Muscle of leg (tissue), 16 donors: ENCODE measurements at places on chromosomes 11 and 22. TPM values are rescaled to one million over a fixed set of nuclear protein-coding genes. Genes with fewer than 3 reads are reported as not detected.
A peak's percentile ranks its signal among the peaks of the same experiment; 100 is the strongest.

The CBX7 gene
- total RNA-seq, result 2.7 TPM

The BAIAP2L2 gene
- 0.22 TPM for total RNA-seq

The LBHD1 gene
- total RNA-seq, result 2.8 TPM

The C11orf91 gene
- total RNA-seq, result not detected

DNA sequence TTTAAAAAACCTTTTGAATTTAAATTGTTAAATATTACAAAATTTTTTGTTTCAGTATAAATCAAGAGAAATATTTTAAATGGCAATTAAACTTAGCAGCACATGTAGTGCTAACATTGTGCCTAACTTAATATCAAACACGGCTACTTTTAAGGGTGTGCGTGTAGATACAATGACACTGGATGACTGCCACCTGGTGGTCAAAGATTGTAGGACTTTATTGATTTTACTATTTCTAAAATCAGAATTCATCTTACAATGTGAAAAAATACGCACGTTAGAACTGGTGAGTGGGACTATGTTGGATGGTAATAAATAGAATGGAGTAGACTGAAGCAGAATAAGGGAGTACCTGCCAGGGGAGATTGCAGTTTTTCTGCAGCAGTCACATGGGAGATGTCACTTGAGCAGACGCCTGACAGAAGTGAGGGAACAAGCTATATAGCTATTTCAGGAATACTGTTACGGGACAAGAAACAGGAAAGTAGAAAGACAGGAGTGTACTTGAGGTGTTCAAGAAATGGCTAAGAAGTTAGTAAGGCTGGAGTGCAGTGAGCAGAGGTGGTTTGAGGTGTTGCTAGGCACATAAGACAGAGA lies 52.9 kb downstream of the UVRAG start:
- peak; percentile 62 for DNase-seq

- no peak for DNase-seq
Measured at GRCh38 chr11:96385187-96385586, 4.5 kb downstream of the CCDC82 start.

GRCh38 chr11:124799348-124800225 lies 619 bp downstream of the MSANTD2 start:
- DNase-seq, result peak; percentile 37

The CCDC89 gene
- total RNA-seq, result 2.3 TPM
